H4 (cell line): ENCODE measurements at places on chromosomes 12 and 14. TPM values are rescaled to one million over a fixed set of nuclear protein-coding genes. Genes with fewer than 3 reads are reported as not detected.

Gene SOX5
- total RNA-seq: 2.5 and 5.4 TPM in 2 replicates

- DNase-seq: no peak
These were observed 417.6 kb downstream of the NAV3 start for GRCh38 chr12:78248321-78248720.

Gene TAS2R9
- not detected in 2 replicates for total RNA-seq

Gene KRT78
- total RNA-seq: not detected in 2 replicates

- no peak for DNase-seq
These were observed 64.1 kb downstream of the NELL2 start for GRCh38 chr12:44812062-44812461.

GRCh38 chr12:57433370-57433769, 1.2 kb upstream of the INHBC start:
- DNase-seq: no peak

GRCh38 chr12:65192963-65193516, 23.7 kb downstream of the LEMD3 start:
- DNase-seq: no peak

Gene SLCO1A2
- total RNA-seq: not detected in 2 replicates

Gene DACT1
- 10.1 and 11.7 TPM in 2 replicates for total RNA-seq

DNA sequence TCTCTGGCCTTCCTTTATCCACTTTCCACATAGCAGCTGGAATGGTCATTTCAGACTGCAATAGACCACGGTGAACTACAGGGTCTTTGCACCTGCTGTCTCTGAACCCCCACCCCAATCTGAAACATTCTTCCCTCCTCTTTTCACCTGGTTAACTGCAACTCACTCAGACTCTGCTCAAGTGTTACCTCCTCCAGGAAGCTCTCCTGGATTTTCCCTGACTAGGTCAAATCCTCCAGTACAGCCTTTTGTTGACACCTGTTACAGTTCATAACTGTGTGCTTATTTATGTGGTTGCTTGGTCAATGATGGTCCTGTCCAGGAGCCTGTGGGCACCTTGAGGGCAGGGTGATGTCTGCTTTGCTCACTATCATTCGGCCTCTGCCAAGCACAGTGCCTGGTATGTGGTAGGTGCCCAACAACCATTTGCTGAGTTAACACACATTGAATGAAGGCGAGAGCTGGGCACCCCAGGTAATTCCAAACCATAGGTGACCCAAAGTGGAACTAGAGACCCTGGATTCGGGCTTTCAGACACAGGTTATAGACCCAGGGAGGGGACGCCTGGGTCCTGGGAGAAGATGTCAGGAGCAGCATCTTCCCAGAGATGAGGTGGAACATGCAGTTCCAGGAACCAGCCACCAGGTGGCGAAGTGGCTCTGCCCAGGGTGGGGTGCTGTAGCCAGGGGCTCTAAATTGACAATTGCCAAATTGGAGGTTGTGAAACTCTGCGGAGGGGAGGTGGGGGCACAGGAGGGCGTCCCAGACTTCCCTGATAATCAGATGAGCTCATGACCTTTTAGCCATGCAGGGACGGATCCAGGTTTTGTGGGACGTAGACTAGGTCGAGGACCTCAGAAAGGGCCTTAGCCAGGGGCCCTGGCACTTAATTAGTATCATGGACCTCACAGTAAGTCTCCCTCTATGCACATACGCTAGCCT, 28.1 kb downstream of the TRPV4 start:
- no peak for DNase-seq

Gene HCAR3
- not detected in 2 replicates for total RNA-seq

GRCh38 chr14:54392131-54392859, 4.5 kb upstream of the CDKN3 start:
- no peak for DNase-seq

GRCh38 chr12:104672096-104672445, 215.3 kb downstream of the CHST11 start:
- no peak for DNase-seq

DNA sequence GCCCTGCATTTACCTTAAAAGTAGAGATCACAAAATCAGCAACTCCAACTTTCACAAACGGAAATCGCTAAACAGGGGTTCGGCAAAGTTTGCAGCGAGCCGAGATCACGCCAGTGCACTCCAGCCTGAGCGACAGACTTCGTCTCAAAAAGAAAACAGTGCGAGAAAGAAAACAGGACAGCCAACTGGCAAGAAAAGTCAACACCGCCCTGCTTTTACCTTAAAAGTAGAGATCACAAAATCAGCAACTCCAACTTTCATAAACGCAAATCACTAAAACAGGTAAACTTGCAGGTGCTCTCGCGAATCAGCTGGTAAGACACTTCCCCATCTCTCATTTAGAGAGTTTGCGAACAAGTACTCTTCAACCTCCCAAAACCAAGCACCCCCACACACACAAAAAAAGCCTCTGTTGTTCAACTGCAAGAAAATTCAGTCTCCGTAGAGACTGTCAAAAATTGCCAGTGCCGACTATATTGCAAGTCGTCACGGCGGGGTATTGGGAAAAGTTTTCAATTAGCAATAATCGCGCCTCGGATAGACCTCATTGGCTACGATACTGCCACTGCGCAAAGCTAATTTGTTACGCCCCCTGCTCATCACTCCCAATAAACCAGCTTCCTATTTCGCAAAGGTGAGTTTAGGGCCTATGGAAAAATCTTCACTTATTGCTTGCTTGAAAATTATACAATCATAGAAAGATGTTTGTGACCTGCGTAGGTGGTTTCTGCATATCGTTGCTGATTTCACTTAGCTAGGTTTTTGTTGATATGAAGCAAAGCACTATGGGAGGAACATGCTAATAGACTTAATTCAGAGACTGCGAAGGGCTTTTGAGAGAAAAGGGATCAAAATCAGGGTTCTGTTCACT, at the start of gene RNU4-1:
TSS of gene RNU4-1 (minus strand) at position 577 of the 871 bp plus-strand sequence.
- DNase-seq: peak; percentile 92

Gene GSC
- 2.8 and 4.4 TPM in 2 replicates for total RNA-seq

- peak; percentile 55 for DNase-seq
These were observed 49.9 kb upstream of the OR4E1 start for GRCh38 chr14:21723431-21724045.

GRCh38 chr14:96225745-96226151, 21.1 kb downstream of the BDKRB2 start:
- DNase-seq: peak; percentile 57

- no peak for DNase-seq
These were observed 50.8 kb upstream of the ELK3 start for GRCh38 chr12:96143392-96143791.

- peak; percentile 43 for DNase-seq
These were observed at the start of gene EID3 for GRCh38 chr12:104303538-104304151. Gene EID3 (plus strand): TSS chr12:104303739. CDS start chr12:104303935, 196 bp downstream.

- no peak for DNase-seq
These were observed 30.9 kb upstream of the KLRF1 start for GRCh38 chr12:9796346-9796745.

Gene RD3L
- total RNA-seq: not detected in 2 replicates

DNA sequence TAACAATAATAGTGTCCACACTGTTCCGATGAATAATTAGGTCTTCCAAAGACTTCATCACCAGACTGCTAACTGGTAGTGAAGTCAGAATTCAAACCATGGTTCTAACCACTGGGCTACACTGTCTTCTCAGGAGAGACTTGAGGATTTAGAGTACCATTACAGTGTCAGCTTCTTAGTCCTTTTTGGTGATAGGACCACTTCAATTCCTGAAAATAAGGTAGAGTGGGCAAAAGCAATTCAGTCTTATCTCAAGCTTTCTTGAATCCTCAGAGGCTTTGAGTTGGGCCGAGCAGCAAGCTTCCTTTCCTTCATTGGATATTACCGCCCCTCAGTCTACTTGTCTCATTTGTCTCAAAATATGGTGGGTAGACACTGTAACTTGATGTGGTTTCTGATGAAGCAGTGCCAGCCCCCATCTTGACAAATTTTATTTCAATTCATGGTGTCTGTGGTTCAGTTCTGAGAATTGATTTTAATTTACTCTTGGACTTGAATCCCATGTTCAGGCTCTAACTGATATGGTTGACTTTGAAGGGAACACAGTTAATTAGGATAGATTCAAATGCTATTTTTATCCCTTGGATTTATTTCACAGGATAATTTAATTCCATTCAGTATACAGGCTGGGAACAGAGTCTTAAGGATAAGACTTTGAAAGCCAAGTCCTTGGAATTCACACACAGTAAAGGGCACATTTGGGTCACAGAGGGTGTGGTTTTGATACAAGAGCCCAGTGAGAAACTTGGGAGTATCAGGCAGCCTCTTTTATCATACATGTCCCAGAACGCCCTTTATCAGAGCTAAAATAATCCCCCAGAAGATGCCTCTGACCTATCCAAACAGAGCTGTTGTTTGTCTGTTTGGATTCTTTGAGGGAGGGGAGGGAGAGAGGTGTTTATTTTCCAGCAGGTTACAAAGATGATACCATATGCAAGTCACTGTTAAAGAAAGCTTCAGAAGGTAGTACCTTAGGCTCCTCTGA, 167.3 kb downstream of the PRKCH start:
- DNase-seq: no peak

DNA sequence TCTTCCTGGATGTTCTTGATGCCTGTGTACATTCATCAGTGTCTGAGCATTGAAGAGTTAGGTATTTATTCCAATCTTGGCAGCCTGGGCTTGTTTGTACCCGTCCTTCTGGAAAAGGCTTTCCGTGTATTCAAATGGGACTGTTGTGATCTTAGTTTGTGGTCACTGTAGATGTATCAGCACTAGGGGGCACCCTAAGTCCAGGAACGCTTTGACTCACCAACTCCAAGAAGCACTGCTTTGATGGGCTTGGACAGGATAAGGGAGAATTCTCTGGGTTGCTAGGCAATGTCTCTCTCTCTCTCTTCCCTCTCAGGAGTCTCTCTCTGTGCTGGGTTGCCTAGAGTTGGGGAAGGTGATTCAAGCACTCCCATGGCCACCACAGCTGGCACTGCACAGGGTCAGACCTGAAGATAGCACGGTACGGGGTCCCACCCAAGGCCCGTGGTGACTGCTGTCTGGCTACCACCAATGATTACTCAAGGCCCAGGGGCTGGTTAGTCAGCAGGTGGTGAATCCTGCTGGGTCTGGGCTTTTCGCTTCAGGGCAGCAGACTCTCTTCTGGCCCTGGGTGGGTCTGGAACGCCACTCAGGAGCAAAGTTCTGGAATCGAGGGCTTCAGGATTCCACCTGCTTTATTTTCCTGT, 211.1 kb upstream of the RGS6 start:
- DNase-seq: peak; percentile 70

Gene GALNT8
- total RNA-seq: 0.04 TPM in 1 of 2 replicates, not detected in the other

GRCh38 chr14:50082784-50083466, 33.4 kb downstream of the VCPKMT start:
- peak; percentile 64 for DNase-seq

GRCh38 chr12:21690704-21691368, 33.2 kb upstream of the LDHB start:
- DNase-seq: no peak

DNA sequence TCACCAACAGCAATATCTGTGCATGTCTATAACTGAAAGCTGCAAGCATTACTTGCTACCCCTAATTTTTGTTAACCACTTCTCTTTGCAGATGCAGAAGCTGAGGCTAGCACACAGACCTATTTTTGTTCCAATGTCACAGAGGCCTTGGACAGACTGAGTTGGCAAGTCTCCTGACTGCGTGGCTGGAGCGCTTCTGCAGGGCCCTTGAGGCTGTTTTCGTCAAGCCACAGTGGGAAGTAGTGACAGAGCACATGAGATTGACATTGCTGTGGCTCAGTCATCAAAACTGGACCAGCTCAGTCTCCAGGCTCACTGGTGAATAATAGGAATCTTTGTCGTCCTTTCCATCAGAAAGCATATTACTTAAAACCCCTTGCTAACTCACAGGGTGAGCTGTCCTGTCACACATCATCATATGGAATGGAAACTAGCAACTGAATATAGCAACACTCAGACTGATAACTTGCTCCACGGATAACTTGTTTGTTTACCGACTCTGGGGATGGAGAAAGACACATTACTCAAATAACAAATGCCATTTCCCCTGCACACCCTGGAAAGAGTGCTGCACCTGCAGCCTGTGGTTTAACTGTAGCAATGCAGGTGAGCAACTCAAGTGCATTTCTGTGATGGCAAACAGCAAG, 43.6 kb upstream of the DDX11 start:
- no peak for DNase-seq

Gene PAH
- 0.31 and 0.37 TPM in 2 replicates for total RNA-seq

DNA sequence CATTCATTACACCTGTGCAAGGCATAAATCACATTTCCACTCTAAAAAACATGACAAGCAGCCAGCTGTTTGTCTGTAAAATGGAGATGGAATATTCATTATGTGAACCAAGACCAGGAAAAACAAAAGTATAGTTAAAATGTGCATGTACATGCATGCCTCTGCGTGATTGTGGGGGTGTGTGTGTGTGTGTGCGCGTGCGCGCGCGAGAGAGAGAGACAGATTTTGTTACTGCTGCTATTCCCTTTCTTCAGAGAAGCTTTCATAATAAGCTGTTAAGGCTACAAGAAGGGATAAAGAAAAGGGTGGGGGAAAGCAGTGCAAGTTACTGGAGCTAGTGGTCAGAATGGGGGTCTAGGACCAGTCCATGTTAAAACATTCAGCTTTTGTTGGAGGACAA, 430.3 kb downstream of the NAV3 start:
- no peak for DNase-seq

DNA sequence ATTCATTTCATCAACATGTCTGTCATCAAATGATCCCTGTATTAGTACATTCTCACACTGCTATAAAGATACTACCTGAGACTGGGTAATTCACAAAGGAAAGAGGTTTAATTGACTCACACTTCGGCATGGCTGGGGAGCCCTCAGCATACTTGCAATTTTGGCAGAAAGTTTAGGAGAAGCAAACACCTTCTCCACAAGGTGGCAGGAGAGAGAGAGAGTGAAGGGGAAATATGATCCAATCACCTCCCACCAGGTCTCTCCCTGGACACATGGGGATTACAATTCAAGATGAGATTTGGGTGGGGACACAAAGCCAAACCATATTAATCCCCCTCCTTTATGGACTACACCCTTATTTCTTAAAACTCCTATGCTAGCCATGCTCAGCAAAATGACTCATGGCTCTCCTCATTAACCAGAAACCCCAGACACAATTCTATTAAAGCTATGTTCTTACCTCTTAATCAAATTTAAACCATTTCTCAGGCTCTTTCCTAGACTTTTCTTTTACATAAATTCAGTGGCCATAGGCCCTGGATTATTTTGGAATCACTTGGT, 932.3 kb downstream of the FLRT2 start:
- DNase-seq: peak; percentile 24

DNA sequence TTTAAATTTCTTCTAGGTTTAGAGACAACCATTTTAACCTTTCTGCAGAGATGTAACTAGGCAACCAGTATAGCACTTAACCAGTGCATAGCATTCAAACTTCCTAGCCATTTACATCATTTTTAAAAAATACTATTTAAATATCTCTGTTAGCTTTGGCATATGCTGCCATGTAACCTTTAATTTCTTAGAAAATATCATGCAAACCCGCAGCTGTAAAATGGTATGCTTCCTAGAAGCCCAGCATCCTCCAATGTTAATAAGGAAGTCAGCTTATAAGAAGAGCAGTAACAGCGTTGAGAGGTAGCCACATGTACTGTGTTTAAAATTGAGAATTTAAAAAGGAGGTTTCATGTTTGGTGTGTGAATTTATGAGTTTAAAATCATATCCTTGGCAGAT, 22.8 kb downstream of the GNG2 start:
- no peak for DNase-seq

GRCh38 chr12:100901266-100901665, 106.7 kb downstream of the ANO4 start:
- no peak for DNase-seq
